ENCODE measurements at places on chromosomes 2 and 18.

GRCh38 chr2:174970092-174970491, 35.1 kb downstream of the CHN1 start:
- DNase-seq: no peak

DNA sequence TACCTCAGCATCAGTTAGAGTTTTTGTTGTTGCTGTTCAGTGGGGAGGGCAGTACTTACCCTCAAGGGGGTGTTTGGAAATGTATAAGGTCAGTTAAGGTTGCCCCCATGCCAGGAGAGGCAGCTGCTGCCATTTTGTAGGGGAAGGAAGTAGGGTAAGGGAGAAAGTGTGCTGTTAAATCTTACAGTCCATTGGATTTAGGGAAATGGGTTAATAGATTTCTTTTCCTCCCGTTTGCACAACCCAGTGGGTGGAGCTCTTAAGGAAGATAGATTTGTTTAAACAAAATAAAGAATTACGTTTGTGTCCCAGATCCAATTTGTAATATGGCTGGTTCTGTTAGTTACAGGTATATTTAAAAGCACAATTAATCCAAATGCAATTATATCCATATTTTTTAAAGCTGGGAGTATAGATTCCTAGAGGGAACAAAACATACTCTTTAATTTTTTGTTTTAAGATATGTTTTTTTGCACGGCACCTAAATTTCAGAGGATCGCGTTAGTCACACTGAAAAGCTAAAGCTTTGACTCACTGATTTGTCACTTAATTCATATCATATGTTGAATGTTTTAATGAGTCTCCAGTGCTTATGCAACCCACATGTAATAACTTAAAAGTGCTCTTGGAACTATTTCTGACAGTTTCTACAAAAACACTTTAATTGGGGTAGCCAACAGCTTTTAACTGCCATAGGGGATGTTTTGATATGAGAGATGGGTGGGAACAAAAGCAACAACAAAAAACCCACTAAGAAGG, 9.0 kb upstream of the CWC22 start:
- DNase-seq: no peak

GRCh38 chr2:230790981-230791380, 73.8 kb upstream of the ITM2C start:
- DNase-seq: no peak

DNA sequence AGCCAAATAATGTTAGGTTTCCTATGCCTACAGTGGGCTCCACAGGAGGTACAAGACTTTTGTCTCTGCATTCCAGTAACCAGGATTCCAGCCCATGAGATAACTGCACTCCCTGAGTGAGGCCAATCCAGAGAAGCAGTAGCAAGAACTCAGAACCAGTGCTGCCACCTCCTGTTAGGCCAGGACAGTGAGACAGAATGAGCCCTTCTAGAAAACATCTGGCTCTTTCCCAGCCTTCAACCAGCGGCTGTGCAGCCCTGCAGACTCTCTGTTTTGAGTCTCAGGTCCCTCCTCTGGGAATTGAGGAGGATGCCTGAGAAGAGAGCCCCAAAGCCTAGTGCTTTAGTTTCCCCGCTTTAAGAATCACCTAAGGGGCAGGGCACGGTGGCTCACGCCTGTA, 44.2 kb downstream of the ARID5A start:
- no peak for DNase-seq

- DNase-seq: no peak
These were observed 104.5 kb downstream of the DGKD start for GRCh38 chr2:233458826-233459225.

GRCh38 chr2:192016265-192016664, 169.4 kb upstream of the CAVIN2 start:
- DNase-seq: no peak

GRCh38 chr2:208609166-208609804, 202.7 kb downstream of the PTH2R start:
- no peak for DNase-seq

DNA sequence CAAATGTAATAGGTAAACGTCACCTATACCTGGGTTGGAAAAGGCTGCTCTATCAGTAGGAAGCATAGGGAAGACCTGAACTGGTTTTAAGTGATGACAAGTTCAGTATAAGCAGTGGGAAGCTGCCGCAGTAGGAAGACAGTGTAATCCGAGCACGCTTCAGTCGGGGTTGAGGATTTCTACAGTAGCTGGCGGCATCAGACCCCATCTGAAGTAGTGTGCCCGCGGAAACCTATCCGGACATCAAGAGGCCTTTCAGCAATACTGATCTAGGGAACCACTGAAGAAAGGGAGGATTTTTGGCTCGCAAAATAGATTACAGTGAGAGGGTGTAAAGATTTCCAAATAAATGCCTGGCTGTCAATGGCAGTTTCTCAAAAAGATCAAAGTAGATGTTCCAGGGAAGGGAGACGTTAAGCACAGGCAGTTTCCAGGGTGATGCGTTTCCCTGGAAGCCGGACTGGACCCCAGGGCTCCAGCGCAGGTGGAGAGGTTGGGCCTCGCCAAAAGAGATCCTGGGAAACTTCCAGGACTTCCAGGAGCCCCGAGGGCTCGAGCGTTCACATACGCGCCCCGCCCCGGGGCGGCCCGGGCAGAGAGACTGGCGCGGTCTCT, 5.3 kb downstream of the LOXL3 start:
- DNase-seq: no peak

DNA sequence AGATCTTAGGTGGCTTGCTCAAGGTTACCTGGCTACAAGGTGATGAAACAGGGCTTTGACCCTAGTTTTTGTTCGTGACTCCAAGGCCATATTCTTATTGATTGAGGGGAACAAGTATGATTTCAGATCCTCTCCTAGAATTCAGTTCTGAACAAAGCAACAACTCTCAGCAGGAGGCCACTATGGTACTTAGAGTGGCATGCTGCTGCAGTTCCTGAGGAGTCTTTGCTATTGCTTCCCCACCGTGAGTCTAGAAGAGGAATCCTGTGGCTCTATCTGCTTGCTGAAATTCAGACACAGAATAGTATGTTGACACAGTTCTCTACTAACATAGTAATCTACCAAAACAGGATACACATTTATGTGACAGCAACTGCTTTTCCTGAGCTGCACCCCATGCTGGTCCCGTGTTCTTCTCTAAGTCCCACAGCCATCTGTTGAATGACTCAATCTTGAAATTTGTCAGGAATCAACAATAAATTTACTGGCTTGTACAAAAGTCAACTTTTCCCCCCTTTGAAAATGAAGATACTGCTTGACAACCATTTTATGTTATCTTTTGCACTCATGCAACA, 4.1 kb downstream of the TGFBRAP1 start:
- no peak for DNase-seq

- no peak for DNase-seq
These were observed 182.7 kb upstream of the LHCGR start for GRCh38 chr2:48938231-48938630.

Data from neuronal stem cell (in vitro differentiated cells).